ENCODE measurements at places on chromosomes 16 and 17.

- DNase-seq, result no peak
Observed at GRCh38 chr17:63165400-63165799, 199.4 kb downstream of the TANC2 start.

- no peak for DNase-seq
Observed at GRCh38 chr16:2825049-2825742, 4.9 kb upstream of the ZG16B start.

DNA sequence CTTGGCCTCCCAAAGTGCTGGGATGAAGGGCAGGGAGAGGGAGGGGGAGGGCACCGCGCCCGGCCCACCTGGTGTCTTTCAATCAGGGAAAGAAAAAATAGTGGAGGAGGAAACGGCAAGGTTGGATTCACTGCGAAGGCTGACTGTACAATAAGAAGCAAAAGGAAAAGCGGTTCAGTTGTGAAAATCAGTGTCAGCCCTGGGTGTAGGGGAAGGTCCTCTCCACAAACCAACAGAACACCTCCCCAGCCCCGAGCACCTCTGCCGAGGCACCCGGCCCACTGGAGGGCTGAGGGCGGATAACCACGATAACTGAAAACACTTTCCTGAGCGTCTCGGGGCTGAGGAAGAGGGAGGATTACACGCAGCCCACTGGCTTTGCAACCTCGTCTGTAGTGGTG is 1.4 kb upstream of the SPG7 start:
- DNase-seq, result no peak

- no peak for DNase-seq
Observed at GRCh38 chr17:56880133-56880532, 33.7 kb downstream of the TRIM25 start.

- DNase-seq, result no peak
Observed at GRCh38 chr17:7293816-7294613, 424 bp downstream of the YBX2 start.

DNA sequence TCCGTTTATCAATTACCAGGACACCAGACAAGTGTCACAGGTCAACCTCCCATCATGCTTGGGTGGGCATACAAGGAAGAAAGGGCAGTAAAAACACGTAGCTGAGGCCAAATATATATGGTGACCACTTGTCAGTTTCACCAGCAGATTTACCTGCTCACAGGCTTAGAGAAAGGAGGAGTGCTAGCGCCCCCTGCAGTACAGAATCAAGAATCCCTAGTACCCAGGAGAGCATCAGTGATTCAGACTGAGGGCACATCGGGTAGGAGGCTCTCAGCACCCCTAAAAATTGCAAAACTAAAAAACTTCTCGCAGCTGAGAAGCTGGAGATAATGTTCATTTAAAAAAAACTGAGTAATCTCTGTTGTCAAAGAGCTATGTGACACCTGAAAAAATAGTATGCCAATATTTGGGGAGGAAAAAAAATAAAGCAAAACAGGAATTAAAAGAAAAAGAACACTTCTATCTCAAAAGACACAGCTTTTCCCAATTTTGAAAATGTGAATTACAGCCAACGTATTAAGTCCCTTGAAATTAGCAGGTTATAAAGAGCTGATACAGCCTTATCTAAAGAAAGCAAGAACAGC is 21.2 kb upstream of the MON1B start:
- no peak for DNase-seq

- DNase-seq, result no peak
Observed at GRCh38 chr16:16828913-16829398, 450.0 kb downstream of the NPIPA7 start.

GRCh38 chr17:40341808-40342503 is 22.6 kb downstream of the GJD3 start:
- no peak for DNase-seq

GRCh38 chr17:82064433-82065192 is 991 bp downstream of the DUS1L start:
- no peak for DNase-seq

- no peak for DNase-seq
Observed at GRCh38 chr17:57874434-57875289, 24.8 kb upstream of the MRPS23 start.

GRCh38 chr16:87653234-87653633 is 50.9 kb downstream of the JPH3 start:
- DNase-seq, result no peak

- no peak for DNase-seq
Observed at GRCh38 chr17:78532311-78532710, 44.9 kb downstream of the DNAH17 start.

- DNase-seq, result no peak
Observed at GRCh38 chr16:71867939-71868338, 16.0 kb downstream of the ZNF821 start.

- no peak for DNase-seq
Observed at GRCh38 chr17:11380761-11381160, 139.7 kb downstream of the SHISA6 start.

DNA sequence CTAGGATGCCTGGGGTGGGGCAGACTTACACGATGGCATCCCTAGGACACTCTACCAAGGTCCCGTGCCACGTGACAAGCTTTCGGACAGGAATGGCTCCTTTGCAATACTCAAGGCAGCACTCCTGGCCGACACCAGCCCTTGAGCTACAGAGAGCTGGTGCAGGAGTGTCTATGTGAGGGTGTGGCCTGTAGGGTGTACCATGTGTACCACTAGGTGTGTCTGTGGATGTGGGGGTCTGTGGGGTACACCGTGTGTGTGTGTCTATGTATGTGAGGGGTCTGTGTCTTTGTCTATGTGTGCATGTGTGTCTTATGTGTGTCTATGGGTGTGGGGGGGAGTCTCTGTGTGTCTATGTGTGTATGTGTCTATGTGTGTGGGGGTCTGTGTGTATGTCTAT is 1.9 kb upstream of the TLE7 start:
- DNase-seq, result no peak

DNA sequence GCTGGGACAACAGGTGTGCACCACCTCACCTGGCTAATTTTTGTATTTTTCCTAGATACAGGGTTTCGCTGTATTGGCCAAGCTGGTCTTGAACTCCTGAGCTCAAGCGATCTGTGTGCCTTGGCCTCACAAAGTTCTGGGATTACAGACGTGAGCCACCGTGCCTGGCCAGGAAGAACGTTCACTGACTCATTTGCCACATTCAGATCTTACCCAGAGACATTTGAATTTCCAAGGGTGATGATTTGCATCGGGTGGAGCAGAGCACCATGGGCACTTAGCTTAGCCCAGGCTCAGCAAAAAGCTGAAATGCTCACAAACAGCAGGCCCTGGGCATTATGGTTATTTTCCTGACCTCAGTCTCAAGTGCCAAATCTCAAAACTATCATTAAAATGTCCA is 14.5 kb upstream of the ADORA2B start:
- DNase-seq, result no peak

GRCh38 chr16:81457326-81458133 is 12.9 kb downstream of the CMIP start:
- DNase-seq, result no peak

- no peak for DNase-seq
Observed at GRCh38 chr16:29738514-29738913, 7.3 kb downstream of the C16orf54 start.

GRCh38 chr17:43905985-43906852 is 1.1 kb downstream of the MPP2 start:
- no peak for DNase-seq

GRCh38 chr16:85149776-85150175 is 37.5 kb upstream of the CIBAR2 start:
- no peak for DNase-seq

GRCh38 chr16:3575491-3575890 is 1.7 kb downstream of the NLRC3 start:
- DNase-seq, result no peak

DNA sequence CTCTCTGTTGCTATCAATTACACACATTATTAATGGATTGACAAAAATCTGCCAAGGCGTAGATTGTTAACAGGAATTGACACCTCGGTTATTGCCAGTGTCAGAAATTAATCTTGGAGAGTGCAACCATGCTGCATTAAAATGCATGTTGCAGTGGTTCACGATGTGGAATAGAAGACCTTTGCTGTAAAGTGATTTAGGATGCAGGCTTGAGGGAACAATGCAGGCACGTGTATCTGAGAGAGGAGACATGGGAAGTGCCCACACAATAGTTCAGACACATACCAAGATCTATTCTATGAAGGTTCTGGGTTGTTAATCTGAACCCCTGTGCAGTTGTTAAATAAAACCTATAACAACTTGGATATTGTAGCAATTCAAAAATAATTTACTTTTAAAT is 1032.8 kb upstream of the CDH8 start:
- DNase-seq, result no peak

DNA sequence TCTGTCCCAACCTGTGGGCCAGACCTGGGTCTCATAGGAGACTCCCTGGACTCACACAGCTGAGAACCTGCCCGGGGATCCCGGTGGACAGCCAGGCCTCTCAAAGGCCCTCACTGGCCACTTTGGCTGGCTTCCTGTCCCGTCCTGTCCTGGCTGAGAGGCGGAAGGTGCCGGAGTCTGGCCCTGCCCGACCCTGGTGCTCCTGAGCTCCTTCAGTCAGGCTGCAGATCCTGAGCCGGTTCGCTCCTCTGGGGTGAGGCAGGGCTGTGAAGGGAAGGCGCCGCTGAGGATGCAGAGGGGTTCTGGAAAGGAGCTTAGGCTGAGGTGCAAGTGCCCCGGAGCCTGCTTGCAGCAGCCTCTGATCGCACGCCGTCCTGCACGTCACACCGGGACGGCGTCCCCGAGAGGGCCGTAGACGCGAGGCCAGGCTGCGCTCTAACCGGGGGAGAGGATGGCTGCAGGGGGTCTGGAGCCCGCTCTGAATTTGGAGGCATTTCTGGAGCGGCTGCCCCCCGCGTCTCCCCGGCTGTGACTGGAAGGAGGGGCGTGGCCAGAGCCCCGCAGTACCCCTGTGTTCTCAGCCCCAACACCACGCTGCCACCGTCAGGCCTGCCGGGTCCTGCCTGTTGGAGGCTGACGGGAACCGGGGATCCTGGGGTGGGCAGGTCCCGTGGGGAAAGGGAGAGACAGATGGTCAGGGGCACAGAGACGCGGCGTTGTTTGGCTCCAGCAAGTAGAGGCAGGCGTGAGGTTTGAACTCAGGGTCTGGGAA is 4.1 kb downstream of the HGS start:
- DNase-seq, result no peak

GRCh38 chr17:28324781-28325180 is 5.8 kb downstream of the TMEM97 start:
- DNase-seq, result no peak

DNA sequence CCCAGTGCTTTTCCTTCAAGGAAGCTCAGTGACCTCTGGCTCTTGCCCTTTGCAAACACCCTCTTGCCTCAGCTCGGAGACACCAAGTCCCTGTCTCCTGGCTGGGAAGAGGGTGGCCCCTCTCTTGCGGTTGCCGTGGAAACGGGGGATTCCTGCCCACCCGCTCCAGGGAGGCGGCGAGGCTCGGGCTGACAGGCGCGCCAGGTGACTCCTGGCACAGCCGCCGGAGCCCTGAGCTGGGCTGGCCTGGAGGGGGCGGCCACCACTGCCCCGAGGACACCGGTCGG is 71.4 kb downstream of the ABR start:
- DNase-seq, result no peak

DNA sequence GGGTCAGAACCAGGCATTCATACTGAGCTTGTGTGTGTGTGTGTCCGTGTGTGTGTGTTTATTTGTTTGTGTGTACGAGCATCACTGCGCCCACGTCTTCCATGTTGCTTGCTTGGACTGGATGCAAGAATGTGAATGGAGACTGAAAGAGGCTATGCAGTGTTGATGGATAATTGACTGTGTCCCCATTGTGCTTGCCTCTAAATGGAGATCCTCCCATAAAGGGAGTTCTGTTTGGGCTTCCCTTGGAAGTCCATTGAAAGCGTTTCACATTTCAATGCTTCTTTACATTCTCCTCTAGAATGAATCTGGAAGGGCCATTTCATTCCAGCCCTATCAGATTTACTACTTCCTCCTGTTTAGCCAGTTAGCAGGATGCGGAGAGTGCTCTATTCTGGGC is 124.0 kb downstream of the GP2 start:
- DNase-seq, result no peak

DNA sequence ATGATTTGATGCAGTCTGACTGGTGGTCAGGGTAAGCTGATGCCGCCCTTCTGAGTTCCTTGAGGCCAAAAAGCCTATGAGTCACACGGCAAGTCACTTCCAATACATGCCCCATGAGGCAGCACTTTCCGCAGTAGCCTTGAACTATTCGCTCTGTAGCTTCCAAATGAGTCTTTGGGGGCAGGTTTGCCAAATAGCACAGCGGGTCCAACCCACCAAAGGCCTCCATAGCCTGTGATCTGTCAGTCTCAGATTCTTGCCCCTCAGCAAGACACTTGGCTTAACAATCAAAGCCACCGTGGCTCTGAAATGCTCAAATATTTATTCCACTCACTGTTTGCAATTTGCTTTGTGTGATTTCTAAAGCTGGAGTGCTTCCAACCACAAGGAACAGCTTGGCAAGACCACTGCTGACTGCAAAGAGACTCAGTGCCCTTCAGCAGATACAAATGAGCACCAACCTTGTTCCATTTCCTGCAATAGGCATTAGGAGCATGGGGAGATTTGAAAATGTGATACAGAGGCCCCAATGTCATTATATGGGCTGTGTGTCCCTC is 45.4 kb downstream of the CLEC19A start:
- no peak for DNase-seq

- DNase-seq, result no peak
Observed at GRCh38 chr16:84475643-84476240, 28.7 kb downstream of the MEAK7 start.

- no peak for DNase-seq
Observed at GRCh38 chr17:18965530-18966236, 13.7 kb downstream of the SLC5A10 start.

DNA sequence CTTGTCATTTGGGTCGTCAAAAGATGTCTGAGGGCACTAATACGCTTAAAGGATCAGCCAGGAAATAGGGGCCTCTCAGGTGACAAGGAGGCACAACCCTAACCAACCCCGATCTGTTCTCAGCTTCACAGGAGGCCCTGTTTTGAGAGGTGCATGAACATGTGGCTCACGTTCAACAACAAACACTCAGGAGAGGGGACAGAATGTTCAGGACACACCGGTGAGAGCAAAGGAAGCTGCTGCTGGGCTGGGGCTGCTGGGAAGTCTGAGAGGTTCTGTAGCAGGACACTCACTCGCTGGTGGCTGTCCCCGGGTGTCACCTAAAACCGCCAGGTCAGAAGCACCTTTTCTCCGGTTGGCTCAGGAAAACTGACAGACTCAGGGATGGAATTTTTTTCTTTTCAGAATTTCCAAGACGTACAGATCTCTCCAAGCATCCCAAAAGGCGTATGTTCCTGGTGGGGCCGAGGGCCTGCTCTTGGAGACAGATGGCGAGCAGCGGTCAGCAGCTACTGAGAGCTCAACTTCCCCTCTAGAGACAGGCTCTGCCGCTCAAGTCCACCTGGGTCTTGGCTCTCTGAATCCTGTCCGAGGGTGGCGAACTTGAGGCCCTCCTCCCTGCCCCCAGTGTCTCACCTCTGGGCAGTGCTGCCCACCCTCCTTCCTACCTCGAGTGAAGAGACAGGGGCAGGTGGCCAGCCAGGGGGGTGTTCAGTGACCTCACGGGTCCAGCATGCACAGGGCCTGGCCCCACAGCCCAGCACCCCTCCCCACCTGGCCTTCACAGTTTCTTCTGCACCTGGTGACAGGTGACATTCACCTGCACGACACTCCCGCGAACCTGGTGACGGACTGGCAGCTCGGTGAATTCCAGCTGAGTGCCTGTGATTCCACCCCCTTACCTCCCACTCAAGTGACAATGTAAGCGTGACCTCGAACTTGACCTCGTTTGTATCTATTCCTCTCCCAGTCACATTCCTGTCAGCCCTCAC is 22.9 kb downstream of the CLUH start:
- DNase-seq, result no peak

Data from NCI-H2081 treated with DMSO at 0.1 percent for 48 hours (cell line).